Hematopoietic multipotent progenitor cell (in vitro differentiated cells): ENCODE measurements at places on chromosomes 2 and 18.

GRCh38 chr2:45000341-45000901 lies 8.8 kb downstream of the SIX2 start:
- no peak for DNase-seq

GRCh38 chr2:239267288-239267951 lies 133.4 kb downstream of the HDAC4 start:
- peak; percentile 84 for DNase-seq

- DNase-seq, result no peak
Observed at GRCh38 chr2:137173463-137173862, 408.1 kb downstream of the THSD7B start.

GRCh38 chr18:57352271-57352701 lies at the start of gene ST8SIA3:
TSS of gene ST8SIA3 (plus strand) at chr18:57352557. CDS start at chr18:57352847, 290 bp downstream.
- no peak for DNase-seq

DNA sequence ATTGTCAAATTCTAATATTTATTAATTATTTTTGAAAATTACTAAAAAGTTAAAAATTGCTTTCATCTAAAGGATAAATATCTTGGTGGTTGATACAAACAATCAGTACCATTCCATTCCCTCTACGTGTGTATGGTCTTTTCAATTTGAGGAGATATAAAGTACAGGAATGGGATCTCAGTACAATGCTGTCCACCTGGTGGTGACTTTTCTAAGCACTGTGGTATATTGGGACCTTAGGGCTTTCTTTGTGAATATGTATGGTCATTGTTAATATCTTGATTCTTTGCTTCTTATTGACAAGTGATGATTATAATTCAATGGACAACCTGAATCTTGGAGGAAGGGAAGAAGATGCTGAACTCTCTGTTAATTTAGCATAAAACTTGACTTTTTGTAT lies 83.1 kb downstream of the NBEAL1 start:
- DNase-seq, result peak; percentile 5
